ENCODE measurements at places on chromosomes 11 and 22.

DNA sequence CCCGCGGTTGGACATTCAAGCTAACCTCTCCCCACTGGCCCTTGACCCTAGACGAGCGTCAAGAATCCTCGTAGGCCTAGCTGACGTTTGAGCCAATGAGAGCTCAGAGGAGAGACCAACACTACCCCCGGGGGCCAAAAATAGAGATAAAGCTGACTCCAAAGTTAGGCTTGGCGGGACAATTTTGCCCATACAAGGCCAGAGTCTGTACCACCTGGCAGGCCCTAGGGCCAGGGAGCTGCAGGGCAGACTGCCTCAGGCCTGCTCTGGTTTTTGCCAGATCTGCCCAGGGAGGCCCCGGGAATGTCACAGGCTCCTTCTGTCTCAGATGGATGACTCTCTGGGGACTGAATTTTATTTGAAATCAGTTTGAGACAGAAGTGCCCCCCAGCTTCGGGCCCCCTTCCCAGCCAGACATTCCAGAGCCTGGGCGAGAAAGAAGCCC, 40.8 kb upstream of the ACCSL start:
- DNase-seq = no peak

- no peak for DNase-seq
Observed at GRCh38 chr11:4921796-4922195, 2.3 kb downstream of the OR51G1 start.

DNA sequence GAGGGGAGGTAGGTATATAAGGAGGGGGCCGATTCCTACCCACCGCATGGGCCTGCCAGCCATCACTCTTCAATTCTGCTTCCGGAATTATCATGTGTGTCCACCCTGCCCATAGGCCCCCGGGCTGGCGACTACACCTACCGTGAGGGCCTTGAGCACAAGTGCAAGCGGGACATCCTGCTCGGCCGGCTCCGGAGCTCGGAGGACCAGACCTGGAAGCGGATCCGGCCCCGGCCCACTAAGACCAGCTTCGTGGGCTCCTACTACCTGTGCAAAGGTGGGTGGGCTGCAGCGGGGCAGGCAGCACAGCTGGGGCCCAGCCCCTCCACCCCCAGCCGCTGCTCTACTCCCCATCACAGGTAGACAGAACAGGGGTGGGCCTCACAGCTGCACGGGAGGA, 38.4 kb upstream of the TEF start:
- no peak for DNase-seq

GRCh38 chr11:73869332-73869949, 7.2 kb downstream of the COA4 start:
- DNase-seq = no peak

- DNase-seq = no peak
Observed at GRCh38 chr22:19019679-19020032, 83.6 kb upstream of the PRODH start.

DNA sequence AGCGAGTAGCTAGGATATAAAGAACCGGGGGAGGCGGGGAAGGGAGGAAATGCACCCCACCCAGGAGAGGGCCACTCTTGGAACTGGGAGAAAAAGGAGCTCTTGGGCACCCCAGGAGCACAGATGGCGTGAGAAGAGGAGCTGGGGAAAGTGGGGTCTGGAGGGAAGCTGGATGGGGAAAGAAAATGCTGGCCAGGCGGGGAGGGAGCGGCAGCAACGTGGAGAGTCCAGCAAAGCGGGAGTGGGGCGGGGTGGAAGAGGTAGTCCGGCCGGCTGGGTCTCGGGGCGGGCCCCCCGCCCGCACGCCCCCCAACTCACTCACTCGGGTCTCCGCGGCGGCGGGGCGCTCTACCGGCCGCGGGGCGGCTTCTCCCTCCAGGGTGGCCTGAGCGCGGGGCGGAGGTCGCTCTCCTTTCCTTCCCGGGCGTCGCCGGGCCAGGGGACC, 522 bp downstream of the TOB2 start:
- DNase-seq = no peak

GRCh38 chr11:84628871-84629620, 998.1 kb downstream of the DLG2 start:
- DNase-seq = no peak

DNA sequence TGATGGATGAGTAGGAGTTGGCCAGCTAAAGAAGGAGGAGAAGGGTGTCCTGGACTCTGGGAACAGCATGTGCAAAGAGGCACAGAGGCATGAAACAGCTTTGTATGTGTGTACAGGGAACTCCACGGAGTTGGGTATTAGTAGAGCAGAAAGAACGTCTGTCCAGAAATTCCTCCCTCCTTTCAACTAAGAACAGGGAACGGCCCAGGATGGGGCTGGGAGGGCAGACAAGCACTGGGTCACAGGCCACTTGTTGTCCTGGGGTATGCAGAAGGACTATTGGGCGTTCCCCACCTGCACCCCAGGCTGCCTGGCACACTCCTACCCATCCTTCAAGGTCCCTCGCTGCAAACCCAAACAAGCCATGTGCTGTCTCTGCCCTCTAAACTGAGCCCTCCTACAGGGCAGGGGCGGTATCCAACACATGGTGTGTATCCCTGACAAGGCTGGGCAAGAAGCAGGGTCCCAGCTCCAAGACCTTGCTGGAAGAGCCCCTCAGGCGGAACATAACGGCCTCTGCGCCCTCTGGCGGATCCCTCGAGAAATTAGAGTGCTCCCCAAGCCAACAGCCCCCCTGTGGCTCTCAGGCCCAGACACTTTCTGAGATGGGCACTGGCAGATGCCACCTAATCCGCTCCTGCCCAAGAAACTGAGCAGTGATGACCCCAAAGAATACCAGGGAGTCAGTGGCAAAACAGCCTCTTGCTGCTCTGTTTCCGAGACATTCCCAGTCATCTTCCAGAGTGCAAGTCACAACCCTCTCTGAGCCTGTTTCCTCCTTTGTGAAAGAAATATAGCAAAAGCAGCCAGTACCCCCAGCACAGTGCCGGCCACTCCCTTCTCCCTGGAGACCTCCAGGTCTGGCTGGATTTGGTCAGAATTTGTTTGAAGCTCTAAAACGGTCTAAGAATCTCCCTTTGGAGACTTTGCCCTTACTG, 1.6 kb upstream of the ELFN2 start:
- DNase-seq = peak; percentile 66

- no peak for DNase-seq
Observed at GRCh38 chr11:61688365-61689163, 8.4 kb downstream of the DAGLA start.

DNA sequence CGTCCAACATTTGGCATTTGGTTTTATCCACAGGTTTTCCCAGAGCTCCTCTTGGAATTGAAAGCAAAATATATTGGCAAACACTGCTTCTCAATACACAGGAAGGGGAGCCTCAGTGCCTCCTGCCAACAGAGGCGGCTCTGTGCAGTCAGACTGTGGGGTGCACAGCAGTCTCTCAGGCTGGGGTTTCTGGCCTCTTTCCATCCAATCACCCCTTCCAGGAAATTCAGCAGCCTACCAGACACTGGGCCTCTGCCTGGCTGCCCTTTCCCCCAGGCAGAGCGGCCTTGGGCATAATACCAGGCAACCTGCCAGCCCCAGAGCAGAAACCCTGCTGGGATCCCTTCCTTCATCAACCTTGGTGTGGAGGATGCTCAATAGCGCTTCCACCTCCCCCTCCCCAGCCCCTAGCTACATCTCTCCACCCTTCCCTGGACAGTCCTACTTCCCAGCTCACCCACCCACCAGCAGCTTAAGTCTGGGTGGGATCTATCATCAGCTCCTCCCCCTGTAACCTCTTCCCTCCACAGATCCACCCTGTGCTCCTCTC, 17.8 kb upstream of the RAPSN start:
- no peak for DNase-seq

- no peak for DNase-seq
Observed at GRCh38 chr11:60859616-60860250, 4.0 kb upstream of the PTGDR2 start.

GRCh38 chr11:17014833-17015626, 816 bp upstream of the PLEKHA7 start:
- DNase-seq = peak; percentile 23

- no peak for DNase-seq
Observed at GRCh38 chr11:15157181-15157580, 42.5 kb downstream of the INSC start.

GRCh38 chr11:4839851-4840549, 9.0 kb downstream of the OR51S1 start:
- DNase-seq = no peak

- no peak for DNase-seq
Observed at GRCh38 chr11:34219279-34219678, 113.8 kb downstream of the NAT10 start.

DNA sequence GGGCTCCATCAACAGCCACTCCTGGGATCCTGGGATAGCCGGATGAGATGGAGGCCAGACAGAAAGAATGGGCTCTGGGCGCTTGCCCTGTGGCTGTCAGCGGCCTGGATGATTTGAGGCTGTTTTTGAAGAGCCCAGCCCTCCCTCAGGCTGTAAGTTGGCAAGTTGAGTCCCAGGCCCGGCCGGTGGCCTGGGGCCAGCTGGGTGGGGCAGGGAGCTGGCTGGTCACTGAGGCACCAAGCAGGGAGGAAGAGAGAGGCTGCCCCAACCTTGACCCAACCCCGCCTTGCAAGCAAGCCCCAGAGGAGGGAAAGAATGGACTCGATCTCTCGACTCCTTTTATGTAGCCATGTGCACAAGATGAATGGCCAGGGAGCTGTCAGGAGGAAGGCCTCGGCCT, 34.9 kb downstream of the RIBC2 start:
- DNase-seq = no peak

- peak; percentile 37 for DNase-seq
Observed at GRCh38 chr11:8566613-8567210, 27.3 kb downstream of the STK33 start.

DNA sequence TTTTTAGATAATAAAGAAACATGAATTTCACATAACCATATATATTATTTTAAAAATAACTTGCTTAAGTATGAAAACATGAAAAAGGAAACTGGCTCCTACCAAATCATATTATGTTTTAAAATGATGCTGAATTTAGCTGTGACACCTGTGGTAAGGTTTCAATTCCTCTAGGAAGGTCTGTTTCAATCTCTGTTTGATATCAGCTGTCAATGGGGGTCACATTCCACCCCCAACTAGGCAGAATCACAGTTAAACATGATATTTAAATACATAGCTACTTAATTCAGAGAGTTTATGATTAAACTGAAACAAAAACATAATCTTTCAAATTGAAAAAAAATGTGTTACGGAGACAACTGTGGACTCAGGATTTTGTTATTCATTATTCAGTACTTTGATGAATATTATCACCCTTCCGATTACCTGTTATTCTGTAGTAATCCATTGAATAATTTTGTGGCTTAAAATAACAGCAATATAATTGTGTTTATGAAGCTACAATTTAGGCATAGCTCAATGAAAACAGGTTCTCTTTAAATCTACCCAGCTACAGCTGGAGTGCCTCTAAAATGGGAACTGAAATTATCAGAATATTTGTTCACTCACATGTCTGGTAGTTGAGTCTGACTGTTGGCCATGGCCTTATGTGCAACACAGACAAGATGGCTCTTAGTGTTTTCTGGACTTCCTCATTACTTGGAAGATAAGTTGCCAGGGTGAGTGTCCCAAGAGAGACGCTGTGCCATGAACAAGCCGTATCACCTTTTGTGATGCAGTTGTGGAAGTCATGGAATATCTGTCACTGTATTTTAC, 244.6 kb upstream of the ANO3 start:
- no peak for DNase-seq

GRCh38 chr22:26778372-26778771, 121.0 kb downstream of the MIAT start:
- no peak for DNase-seq

DNA sequence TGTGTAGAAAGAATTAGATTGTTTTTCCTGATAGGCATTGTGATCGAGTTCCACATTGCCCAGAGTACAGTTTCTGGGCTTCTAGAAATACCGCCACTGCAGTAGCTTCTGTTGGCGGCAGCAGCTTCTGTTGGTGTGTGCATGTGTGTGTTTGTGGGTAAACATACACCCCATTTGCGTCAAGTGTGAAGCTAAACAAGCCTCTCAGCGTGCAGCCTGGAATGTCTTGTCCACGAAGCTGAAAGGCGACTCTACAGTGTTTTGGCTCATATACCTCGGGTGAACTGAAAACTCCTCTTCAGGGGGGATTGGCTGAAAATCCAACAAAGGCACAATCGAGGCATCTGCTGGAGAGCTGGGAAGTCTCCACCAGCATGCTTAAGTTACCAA, 112.0 kb upstream of the E2F8 start:
- no peak for DNase-seq

DNA sequence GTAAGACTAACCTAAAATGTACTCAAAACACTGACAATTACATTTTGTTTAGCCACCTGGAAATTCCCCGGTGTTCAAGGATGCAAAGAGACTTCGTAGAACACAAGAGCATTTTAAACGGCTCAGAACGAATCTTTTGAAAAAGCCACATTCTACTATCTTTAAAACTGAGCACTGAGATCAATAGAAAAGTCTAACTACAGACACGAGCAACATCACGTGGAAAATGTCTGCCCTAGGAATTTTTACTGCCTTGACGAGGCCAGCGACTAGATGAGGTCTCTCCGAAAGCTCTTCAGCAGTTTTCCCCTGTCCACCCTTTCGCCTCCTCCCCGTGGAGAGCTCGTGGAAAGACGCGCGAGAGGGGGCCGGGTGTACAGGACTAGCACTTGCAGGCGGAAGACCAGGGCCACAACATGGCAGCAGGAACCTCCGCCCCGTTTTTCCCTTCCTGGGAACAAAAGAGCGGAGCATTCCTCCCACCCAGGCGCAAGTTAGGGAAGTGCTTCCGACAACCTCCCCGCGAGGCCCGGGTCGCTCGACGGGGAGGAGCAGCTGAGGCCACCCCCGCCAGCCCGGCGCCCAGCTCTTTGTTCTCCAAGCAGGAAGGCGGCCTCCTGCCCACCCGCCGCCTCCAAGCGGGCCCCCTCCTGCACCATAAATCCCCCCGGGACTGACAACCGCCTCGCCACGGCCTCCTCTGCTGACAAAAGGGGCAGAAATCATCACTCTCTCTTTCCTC, 1.1 kb downstream of the EIF4G2 start:
- peak; percentile 47 for DNase-seq

- no peak for DNase-seq
Observed at GRCh38 chr11:86812981-86813380, 12.6 kb downstream of the PRSS23 start.

GRCh38 chr11:93000511-93001476, 31.3 kb downstream of the MTNR1B start:
- DNase-seq = no peak
